Effector memory CD8-positive, alpha-beta T cell (primary cell): ENCODE measurements at places on chromosomes 3 and 15.

GRCh38 chr3:14821151-14821550, 2.4 kb downstream of the FGD5 start:
- DNase-seq = no peak

DNA sequence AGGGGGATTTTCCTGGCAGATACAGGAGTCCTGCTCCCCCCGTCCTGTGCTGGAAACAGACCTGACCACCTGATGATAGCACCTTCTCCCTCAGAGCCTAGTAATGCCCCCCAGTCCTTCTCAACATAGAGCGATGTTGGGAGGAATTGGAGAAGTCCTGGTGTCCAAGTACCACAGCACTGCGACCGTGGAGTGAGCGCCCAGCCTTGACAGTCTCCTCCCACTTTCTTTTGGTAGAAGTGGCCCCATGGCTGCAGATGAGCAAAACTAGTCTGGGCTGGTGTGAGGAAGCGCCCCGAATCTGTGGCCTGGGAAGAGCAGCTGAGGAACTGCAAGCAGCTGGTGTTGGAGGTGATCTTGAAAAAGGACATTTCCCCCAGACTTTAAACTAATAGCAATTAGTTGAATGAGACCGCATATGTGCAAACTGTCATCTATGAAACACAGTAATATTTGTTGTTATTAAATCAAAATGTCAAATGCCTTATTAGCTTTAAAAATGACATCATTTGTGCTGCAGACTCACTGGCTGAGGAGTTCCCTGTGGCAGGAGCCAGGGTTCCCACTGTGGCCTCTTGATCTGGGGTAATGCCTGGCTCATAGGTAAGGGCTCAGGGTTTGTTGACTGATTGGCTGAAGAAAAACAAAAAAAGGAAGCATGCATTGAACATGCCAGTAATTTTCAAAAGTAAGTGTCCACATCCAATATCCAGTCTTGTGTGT, 121.8 kb downstream of the CACNA2D3 start:
- DNase-seq = no peak

GRCh38 chr3:65833761-65834505, 204.8 kb downstream of the MAGI1 start:
- DNase-seq = no peak

DNA sequence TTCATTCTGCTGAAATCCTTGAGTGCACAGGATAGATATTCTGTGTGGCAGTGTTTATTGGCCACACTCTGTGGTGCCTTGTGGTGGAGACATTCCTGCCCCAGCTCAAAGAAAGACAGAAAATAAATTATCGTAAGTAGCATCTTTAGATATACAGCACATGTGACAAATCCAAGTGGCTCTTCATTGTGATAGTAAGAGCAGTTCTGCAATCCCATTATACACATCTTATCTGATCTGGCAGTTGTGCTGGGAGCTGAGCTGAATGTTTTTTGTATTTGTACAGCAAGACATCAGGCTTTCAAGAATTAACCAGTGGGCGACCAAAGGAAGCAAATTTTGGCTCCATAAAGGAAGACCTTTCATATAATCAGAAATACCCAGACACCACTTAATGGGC, 235.3 kb upstream of the MRPL3 start:
- DNase-seq = no peak

- DNase-seq = no peak
Observed at GRCh38 chr3:177977381-177978158, 558.7 kb upstream of the KCNMB2 start.

DNA sequence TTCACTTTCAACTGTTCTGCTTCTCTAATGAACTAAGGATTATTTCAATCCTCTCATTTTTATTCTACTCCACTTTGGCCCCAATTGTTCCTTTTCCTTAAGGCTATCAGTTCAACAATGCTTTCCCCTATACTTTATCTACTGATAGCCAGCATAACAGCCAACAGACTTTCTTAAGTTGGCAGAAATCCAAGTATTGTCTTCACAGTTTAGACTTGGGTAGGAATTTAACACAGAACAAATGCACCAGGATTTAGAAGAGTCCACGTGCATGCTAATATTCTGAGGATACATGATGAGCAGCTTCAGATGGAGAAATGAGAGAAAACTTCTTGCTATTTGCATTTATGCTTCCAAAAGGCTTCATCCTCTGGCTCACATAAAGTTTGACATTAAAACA, 54.8 kb downstream of the FBN1 start:
- DNase-seq = no peak

DNA sequence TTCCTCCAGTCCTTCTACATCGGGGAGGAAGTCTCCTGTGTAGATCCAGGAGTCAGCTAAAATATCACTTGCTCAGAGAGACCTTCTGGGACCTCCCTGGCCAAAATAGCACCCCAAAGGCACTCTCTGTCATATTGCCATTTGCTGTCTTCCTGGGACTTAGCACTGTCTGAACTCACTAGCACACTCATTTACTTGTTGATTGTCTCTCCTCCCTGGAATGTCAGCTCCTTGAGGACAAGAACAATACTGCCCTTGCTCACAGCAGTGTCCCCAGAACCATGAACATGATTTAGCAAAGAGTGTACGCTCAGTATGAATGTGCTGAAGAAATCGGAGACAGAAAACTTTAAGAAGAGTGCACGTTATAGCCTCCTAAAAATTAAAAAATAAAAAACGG, 202.9 kb downstream of the STT3B start:
- no peak for DNase-seq

DNA sequence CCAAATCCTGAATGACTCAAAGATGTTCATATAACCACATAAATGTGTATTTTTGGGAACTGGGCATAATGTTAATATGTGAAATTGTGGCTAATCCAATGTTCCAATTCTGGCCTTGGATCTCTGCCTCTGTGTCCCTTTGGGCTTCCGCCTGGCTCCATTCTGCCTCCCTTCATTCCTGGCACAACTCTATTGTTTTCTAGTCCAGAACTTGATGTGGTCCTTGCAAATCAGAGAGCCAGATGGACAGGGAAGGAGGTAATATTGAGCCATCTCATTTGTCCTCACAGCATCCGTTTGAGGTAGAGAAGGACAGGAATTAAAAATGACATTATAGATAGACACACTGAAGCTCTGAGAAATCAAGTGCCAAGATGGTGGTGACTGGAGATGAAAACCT, 355.7 kb upstream of the TBL1XR1 start:
- DNase-seq = no peak

GRCh38 chr15:69451951-69452691, 497 bp upstream of the RPLP1 start:
- DNase-seq = no peak

DNA sequence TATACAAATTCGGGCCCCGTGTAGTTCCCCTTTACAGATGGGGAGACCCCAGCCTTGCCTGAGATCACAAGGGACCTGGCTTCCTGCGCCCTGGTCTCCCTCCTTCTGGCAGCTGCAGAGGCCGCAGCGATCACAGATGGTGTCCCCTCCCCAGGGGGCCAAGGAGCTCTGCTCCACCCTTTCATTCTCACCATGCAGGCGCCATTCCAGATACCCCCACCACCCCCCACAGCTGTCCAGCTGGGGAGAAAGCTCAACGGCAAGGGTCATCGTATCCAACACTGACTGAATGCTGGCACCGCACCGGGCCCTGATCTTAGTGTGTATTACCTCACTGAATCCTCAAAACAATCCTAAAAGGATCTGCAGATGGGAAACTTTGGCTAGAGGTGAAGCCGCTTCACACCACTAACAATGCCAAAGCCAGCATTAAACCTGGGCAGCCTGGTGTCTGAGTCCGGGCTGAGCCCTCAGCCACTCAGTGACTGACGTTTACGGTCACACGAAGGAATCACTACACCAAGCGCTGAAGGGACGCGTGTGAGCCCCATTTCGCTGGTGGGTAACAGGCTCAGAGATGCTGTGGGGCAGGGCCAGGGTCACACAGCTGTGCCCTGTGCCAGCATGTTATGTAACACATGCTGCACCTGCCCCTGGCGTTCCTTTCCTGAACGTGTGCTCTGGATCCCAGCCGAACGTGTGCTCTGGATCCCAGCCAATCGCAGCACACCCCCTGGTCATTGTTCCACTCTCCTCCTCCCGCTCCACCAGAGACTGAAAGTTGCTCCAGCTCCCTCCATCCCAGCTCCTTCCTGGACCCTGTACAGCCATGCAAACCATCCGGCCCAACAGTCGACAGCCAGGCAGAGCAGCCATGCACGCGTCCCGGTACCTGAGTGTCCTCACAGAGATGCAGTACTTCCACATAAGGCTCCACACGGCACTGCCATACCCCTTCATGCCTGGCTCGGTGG, 51.8 kb downstream of the IQSEC1 start:
- no peak for DNase-seq

DNA sequence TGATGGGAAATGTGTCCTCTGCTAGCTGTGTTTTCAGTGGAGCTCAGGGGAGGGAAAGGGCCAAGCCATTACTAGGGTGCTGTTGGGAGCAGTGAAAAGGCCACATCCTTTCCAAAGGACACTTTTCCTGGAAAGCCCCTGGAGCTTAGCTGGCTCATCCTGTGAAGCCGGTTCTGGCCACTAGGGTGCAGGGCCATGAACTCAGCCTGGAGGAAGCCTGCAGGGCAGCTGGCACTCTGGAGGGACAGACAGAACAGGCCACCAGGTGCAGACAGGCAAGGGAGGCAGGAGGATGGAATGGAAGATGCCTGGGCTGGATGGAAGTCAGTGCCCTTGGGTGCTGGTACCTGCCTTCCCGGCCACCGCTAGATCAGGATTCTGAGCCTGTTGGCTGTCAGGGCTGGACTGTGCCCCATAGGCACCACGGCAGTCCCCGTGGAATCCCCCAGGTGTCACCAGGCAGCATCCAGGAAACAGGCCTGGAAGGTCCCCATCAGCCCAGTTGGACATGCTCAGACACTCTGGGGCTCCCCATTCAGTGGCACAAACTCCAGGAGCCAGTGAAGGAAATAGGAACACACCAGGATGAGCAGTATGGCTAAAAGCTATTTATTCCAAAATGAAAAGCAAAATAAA, 76.2 kb upstream of the C2CD4B start:
- DNase-seq = no peak

DNA sequence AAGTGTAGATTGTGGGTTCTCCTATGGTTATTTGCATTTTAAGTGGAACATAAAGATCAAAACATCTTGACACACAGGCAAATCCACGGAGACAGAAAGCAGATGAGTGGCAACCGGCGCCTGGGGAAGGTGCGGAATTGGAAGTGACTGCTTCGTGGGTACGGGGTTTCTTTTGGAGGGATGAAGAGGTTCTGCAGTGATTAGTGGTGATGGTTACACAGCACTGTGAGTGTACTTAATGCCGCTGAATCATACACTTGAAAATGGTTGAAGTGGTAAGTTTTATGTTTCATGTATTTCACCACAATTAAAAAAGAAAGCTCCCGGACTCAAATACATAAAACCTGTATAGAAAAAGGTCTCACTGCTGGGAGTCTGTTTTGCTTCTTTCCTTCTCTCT, 18.5 kb upstream of the VPS33B start:
- DNase-seq = no peak

GRCh38 chr3:154884952-154885351, 195.2 kb upstream of the MME start:
- no peak for DNase-seq

DNA sequence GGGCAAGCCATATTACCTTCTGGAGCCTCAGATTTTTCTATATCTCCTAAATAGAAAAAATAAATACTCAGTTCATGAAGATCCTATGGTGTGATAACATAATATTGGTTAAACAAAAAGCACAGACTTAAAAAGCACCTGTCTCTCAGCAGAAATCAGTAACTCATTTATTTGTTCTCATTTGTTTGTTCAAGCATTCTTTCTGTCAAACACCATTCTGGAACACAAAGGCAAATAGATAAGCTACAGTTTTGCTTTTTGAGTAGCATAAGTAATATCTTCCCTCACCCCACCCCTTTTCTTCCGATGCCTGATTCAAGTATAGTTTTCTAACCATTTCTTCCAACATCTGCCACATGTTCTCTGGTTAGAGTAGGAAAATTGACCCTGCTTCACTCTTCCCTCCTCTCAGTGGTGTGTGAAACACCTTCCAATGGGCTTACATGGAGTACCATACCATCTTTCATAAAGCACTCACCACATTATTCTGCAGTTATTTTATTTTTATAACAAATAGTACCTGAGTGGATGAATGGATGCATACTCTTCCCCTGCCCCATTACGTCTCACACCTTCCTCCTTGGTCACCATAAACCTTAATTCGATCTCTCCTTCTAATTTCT, 8.4 kb upstream of the IL1RAP start:
- no peak for DNase-seq

- DNase-seq = no peak
Observed at GRCh38 chr3:123533554-123534159, 51.2 kb downstream of the HACD2 start.

- DNase-seq = no peak
Observed at GRCh38 chr3:115517457-115518050, 105.8 kb upstream of the GAP43 start.

DNA sequence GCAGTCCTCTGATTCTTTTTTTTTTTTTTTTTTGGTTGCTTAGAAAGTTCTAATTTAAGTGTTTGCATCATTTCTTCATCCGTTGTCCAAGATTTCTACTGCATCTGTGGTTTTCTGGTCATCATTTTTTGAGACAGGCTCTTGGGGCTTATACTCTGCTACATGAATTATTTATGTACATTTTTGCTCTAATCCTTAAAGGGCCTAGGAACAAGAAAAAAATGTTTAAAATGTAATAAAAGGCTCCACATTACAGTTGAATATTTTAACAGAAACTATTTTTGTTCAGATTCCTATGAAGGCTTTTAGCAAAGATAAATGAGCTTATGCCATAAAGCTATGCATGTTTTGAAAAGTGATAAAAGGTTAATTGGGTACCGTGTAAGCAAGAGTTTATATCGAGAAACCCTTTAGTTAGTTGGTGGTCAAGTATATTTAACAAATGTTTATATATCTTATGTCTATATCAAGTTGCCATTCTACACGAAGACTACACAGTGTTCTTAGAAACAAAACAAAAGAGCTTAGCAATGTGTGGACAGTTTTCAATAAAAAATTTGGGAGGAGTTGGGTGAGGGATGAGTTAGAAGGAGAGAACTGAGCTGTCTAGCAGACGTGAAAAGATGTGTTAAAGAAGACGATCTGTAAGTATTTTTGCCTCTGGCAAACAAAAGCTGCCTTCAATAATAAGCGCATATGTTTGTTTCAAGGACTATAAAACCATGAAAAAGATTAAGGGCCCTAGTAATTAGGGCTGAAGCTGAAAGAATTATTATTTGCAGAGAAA, 563.6 kb upstream of the NAALADL2 start:
- no peak for DNase-seq

DNA sequence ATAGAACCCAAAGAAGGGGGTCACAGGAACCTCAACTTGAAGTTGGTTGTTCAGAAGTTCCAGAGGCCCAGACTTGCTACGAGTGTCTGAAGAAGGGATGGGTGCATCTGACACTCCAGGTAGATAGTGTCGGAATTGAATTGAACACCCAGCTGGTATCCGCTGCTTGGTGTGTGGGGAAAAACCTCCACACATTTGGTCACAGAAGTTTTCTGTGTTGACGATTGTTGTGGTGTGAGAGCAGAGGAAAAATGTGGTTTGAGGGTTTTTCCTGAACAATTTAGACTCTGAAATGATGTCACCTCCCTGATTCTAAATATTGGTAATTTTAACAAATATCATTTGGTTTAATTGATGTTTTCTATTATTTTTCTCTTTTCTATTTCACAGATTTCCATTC, 218.8 kb upstream of the CTNNB1 start:
- no peak for DNase-seq
